ENCODE measurements at places on chromosomes 11 and 22.

DNA sequence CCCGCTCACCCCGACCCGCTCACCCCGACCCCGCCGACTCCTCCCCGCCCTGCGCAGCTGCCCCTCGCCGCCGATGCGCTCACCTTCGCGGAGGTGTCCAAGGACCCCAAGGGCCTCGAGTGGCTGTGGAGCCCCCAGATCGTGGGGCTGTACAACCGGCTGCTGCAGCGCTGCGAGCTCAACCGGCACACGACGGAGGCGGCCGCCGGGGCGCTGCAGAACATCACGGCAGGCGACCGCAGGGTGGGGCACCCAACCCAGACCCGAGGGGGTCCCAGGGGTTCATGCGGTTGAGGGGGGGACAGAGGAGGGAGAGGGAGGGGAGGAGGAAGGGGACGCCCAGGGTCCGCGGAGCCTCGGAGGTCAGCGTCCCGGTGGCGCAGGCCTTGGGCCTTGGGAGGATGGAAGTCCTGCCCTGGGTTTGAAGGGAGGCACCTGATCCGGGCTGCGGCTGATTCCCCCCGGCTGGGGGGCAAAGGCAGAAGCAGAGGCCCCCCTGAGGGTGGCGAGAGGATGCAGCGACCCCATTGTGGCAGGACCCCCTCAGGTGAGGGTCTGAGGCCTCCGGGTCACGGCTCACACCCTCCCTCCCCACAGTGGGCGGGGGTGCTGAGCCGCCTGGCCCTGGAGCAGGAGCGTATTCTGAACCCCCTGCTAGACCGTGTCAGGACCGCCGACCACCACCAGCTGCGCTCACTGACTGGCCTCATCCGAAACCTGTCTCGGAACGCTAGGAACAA, 9.2 kb downstream of the PKP3 start:
- no peak for DNase-seq

- no peak for DNase-seq
Observed at GRCh38 chr22:29150701-29151100, 55.0 kb upstream of the EMID1 start.

DNA sequence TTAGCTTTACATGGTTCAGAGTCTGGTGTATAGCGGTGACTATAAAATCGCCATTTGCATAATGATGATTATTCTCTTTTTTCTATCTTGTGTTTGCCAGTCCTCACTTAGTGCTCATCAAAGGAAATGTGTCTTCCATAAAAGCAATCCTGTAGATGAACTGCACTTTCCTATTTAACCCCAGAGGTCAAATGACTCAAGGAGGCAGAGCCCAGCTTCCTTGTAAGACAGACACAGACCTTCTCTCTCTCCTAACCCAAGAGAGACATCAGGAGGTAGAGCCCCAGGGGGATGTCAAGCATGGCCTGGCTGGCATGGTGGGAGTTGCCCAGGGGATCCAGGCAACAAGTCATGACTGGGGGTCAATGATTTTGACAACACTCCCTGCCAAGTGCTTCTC, 46.9 kb upstream of the CRTAM start:
- no peak for DNase-seq

GRCh38 chr11:32187111-32187510, 96.2 kb downstream of the RCN1 start:
- no peak for DNase-seq

DNA sequence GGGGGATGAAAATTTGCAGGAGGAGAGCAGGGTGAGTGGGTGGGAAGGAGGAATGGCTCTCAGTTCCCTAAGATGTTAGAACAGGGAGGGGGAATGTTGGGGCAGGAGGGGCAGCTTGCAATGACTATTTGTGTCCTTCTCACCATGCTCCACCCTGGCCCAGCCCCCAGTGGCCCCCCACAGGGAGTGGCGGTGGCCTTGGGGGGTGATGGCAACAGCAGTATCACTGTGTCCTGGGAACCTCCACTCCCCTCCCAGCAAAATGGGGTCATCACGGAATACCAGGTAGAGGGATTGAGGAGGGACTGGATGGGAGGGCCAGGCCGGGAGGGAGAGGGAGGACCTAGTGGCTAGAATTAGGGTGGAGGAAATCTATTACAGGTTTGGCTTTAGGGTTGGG, 10.2 kb downstream of the ROBO3 start:
- no peak for DNase-seq

- DNase-seq, result no peak
Observed at GRCh38 chr11:95487391-95487790, 256.4 kb upstream of the SESN3 start.

DNA sequence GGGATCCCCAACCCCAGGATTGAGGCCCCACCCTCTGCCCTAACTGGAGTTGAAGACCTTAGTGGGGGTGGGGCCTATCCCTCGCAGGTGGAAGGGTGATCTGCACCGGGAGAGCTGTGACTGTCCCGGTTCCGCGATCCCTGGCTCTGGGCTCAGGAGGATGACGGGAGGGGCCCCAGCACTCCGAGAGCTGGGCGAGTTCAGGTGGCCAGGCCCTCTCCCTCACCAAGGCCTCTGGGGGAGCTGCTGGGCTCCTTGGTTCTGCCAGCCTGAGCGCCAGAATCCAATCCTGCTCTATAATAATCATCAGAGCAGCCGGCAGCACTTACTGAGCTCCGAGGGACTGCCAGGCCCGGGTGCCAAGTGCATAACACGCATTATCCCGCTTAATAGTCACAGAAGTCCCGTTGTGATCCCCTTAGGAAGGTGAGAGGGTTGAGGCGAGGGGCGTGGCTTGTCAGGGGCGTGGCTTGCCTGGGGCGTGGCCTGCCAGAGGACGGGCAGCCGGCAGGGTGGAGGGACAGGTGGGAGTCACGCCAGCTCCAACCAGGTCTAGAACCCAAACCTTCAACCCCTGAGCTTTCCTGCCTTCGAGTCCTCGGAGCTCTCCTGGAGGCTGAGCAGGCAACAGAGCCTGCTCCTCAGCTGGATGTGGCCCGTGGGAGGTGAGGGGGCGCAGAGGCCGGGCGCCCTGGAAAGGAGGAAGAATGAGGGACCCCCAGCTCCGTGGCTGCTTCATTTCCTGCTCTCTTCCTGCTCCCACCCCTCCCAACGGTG, 7.3 kb upstream of the SYT7 start:
- DNase-seq, result no peak

DNA sequence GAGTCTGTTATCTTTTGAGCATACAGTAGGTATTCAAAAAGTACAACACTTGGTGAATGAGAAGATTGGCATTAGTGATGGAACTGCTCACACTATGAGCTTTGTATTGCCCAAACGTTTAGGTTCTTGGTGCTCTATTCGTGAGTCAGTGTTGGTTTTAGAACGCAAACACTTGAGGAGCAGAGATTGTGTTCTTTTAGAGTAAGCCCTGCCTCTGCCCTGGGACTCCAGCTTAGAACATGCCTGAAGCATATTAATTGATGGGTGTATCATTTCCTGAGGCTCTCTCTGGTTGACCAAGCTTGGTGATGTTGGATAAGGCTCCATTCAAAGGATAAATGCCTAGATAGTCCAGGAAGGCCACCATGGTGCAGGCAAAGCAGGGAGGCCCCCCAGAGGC, 10.9 kb downstream of the MTNR1B start:
- no peak for DNase-seq

DNA sequence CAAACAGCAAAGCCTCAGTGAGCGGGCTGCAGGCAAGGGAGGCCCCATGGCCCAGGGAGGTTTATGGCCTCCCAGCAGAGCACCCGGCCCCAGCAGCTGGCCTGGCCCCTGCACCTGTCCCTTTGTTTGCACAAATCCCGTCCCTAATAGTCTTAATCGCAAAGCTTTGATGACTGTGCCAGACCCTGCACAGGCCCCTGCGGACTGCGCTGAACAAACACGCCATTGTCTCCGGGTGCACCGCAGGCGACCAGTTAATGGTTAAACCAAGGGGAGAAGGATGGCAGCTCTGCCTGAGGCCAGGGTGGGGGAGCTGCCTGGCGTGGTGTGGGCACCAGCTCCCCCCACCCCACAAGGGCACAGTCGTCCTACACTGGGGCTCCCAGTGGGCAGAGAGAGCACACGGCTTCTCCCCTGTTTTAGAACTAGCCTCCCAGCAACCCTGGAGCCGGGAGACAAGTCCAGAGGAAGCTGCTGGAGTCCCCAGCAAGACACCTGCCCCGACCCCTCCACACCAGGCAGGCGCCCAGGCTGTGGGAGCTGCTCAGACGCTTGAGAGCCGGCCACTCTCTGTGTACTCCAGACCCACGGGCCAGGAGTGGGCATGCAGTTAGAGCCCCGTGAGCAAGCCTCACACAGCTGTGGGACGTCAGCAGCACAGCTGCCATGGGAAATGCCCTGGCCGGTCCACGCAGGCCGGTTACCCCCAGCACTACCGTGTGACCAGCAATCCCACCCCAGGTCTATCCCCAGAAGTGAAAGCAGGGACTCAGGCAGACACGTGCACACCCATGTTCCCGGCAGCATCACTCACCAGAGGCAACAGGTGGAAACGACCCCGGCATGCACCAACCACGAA, 39.7 kb upstream of the TH start:
- no peak for DNase-seq

- DNase-seq, result no peak
Observed at GRCh38 chr11:112440518-112440917, 179.9 kb upstream of the PLET1 start.

DNA sequence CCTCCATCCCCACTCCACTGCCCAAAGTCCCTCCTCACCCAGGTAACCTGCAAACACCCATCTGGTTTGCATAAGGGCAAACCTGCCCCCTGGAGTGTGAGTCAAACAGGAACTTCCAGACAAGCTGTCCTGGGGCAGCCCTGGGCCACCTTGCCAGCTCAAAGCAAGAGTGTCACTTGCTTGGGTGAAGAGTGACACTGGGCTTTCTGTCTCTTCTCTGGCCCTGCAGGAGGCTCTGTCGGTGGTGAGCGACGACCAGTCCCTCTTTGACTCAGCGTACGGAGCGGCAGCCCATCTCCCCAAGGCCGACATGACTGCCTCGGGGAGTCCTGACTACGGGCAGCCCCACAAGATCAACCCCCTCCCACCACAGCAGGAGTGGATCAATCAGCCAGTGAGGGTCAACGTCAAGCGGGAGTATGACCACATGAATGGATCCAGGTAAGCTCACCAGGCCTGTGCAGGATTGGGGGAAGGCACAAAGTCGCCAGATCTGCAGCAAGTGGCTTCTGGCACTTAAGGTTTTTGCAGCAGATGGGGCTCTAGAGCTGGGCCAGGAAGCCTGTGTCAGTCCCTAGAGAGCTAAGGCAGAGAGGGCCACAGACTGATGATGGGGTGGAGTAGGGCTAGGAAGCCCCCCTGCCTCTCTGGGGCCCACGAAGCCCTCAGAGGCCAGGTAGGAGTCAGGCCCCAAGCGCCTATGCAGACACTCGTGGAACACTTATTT, 64.2 kb downstream of the FLI1 start:
- no peak for DNase-seq

- no peak for DNase-seq
Observed at GRCh38 chr22:40002935-40003715, 8.4 kb downstream of the FAM83F start.

DNA sequence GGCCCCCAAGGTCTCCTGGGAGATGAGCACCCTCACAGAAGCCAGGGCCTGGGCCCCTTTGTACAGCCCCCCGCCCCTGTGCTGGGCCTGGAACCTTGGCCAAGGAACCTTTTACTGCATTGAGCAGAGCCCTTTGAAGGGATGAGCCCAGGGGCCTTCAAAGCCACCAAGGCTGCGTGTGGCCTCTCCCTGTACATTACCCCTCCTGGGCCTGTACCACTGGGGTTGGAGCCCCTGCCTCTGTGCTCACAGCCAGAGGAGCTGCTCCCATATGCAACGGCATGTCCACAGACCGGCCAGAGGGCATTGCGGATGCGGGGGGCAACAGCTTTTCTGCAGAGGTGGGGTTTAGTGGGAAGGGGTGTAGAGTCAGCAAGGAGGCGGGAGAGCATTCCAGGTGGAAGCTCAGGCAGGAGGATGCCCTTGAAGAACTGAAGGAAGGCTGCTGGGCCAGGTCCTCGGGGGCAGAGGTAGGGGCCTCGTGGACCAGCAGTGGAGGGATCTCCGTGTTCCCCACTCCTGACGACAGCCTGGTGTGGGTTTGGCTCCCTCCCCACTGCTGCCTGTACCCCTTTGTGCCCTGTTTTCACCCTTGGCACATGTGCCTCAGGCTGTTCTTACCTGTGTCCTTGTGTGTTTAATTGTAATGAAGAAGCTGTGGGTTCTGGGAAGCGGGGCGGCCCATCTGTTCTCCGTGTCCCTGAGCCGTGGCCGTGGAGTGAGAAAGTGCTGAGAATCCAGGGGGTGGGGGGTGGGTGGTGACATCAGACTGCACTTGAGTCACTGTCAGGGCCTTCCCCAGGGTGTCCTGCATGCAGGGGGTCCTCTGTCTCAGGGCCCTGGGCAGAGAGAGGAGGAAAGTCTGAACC, 46.9 kb downstream of the ARHGAP8 start:
- DNase-seq, result no peak

GRCh38 chr11:47062736-47063135, 113.9 kb downstream of the ARFGAP2 start:
- DNase-seq, result no peak

GRCh38 chr11:34493926-34494595, 19.5 kb downstream of the ELF5 start:
- DNase-seq, result no peak

GRCh38 chr11:95585069-95585751, 204.4 kb downstream of the FAM76B start:
- DNase-seq, result no peak

- DNase-seq, result no peak
Observed at GRCh38 chr22:50548921-50549790, 3.5 kb downstream of the KLHDC7B start.

GRCh38 chr22:49936018-49936972, 17.9 kb downstream of the CRELD2 start:
- peak; percentile 81 for DNase-seq

DNA sequence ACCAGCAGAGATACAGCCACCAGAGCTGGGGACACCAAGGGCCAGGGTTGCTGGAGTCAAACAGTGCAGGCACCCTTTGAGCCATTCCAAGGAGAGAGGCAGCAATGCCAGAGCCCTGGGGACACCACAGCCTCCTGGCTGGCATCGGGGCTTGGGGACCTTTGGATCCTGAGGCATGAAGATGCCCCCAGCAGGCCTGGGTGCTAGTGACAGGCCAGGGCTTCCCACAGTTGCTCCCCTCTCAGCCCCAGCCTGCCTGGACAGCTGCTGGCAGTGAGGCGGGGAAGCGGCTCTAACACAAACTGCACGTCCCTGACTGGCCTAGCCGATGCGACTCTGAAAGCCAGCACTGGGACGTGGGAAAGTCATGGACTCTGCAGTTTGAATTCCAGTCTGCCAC, 2.7 kb downstream of the CD5 start:
- no peak for DNase-seq

DNA sequence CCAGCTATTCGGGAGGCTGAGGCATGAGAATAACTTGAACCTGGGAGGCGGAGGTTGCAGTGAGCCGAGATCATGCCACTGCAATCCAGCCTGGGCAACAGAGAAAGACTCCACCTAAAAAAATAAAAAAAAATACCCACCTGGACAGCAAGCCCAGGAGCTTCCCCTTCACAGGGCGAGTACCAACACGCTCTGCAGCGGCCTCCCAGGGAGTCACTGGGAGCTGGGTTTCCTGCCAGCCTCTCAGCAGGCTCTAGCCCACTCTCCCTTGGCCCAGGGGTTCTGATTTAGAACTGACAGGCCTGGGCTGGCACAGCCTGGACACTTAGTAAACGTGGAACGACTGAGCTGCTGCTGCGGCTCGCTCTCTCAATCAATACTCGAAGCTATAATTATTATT, 2.0 kb upstream of the CABP7 start:
- no peak for DNase-seq

Data from HTR-8/SVneo (cell line).